Muscle of leg (tissue), 16 donors: ENCODE measurements at places on chromosomes 11 and 22. TPM values are rescaled to one million over a fixed set of nuclear protein-coding genes. Genes with fewer than 3 reads are reported as not detected.

DNA sequence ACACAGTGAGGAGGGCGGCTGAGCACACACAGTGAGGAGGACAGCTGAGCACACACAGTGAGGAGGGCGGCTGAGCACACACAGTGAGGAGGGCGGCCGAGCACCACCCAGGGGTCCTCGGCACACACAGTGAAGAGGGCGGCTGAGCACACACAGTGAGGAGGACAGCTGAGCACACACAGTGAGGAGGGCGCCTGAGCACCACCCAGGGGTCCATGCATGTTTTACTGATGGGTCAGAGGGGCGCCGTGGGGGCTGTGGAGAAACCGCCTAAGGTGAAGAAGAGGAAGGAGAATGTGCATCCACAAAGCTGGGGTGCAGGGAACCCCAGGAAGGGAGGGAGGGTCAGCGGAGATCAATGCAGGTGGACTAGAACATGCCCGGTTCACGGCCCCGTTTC, 461.8 kb downstream of the BRD1 start:
- H3K4me3 ChIP-seq = no peak overlapping the region
- DNase-seq = no peak
- no peak overlapping the region for H3K27ac ChIP-seq
- no peaks in the 10 kb centered on the region for H3K36me3 ChIP-seq

GRCh38 chr11:68016904-68017817, 7.0 kb downstream of the ALDH3B1 start:
- H3K4me3 ChIP-seq = no peak overlapping the region
- no peaks in the 10 kb centered on the region for H3K27me3 ChIP-seq
- H3K4me1 ChIP-seq = peaks cover 31% of the 10 kb centered on the region

DNA sequence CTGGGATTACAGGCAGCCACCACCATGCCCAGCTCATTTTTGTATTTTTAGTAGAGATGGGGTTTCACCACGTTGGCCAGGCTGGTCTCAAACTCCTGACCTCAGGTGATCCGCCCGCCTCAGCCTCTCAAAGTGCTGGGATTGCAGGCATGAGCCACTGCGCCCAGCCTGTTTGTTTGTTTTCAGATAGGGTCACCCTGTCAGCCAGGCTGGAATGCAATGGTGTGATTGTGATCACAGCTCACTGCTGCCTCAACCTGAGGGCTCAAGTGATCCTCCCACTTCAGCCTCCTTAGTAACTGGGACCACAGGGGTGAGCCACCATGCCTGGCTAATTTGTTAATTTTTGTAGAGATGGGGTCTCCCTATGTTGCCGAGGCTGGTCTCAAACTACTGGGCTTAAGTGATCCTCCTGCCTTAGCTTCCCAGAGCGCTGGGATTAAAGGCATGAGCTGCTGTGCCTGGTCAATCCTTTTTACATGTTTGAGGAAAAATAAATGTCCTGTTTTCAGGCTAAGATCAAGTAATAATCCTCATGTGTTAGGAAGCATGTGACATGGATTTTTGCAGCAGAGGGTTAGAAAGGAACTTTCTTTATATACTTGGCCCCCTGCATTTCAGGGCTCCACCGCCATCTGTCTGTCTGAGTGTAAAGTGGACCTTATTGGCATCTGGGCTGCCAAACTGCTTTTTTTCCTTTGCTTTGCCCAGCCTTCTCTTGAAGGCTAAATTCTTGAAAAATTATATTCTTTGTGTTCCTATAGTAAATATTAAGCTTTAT, 4.8 kb upstream of the SLC3A2 start:
- no peak for DNase-seq
- H3K4me3 ChIP-seq = no peak overlapping the region
- no peak overlapping the region for H3K27ac ChIP-seq
- H3K36me3 ChIP-seq = no peaks in the 10 kb centered on the region

The GDPD4 gene
- polyA plus RNA-seq = 0.24 TPM

DNA sequence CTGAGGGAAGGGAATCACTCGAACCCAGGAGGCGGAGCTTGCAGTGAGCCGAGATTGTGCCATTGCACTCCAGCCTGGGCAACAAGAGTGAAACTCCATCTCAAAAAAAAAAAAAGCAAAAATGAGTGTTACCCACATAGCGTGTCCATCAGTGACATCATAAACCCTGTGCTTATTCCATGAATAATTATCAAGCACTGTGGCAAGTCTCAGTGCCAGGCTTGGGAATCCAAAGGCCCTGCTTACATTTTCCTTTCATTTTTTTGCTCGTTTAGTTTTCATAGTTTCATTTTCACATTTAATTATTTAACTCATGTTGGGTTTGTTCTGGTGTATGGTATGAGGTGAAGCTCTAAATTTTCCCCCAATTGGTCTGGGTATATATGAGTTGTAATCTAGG, 46.5 kb downstream of the NEU3 start:
- no peaks in the 10 kb centered on the region for H3K36me3 ChIP-seq
- peaks cover 6% of the 10 kb centered on the region for H3K4me1 ChIP-seq
- H3K27me3 ChIP-seq = peaks cover 2% of the 10 kb centered on the region
- no peak for DNase-seq
- no peak overlapping the region for H3K27ac ChIP-seq
- H3K4me3 ChIP-seq = no peak overlapping the region

The RIMBP3B gene
- not detected for polyA plus RNA-seq

The HNRNPUL2 gene
- polyA plus RNA-seq = 67.5 TPM

DNA sequence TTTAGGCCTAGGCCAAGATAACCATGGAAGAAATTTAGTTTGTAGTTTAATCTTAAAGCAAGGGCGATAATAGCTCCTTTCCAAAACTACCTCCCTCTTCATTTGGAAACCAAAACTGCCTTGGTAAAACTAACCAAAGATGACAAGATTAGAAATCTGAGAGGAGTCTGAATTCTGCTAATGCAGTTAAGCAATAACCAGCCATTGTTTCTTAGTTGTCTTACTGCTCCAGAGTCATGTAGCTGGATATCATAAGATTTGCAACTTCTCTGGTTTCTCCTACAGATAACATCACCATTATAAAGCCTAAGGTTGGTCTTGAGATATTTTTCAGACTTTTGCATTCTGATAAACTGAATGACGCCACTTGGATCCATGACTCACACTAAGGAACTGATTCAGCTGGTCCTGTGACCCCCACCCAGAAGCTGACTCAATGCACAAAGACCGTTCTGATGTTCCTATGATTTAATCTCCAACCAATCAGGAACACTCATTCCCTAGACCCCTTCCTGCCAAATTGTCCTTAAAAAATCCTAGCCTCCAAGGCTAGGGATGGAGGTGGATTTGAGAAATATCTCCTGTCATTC, 200.8 kb downstream of the LUZP2 start:
- no peaks in the 10 kb centered on the region for H3K36me3 ChIP-seq
- H3K27me3 ChIP-seq = no peaks in the 10 kb centered on the region
- H3K4me3 ChIP-seq = no peak overlapping the region
- no peaks in the 10 kb centered on the region for H3K4me1 ChIP-seq
- no peak for DNase-seq
- no peak overlapping the region for H3K27ac ChIP-seq

The MRPL23 gene
- polyA plus RNA-seq = 67.0 TPM

DNA sequence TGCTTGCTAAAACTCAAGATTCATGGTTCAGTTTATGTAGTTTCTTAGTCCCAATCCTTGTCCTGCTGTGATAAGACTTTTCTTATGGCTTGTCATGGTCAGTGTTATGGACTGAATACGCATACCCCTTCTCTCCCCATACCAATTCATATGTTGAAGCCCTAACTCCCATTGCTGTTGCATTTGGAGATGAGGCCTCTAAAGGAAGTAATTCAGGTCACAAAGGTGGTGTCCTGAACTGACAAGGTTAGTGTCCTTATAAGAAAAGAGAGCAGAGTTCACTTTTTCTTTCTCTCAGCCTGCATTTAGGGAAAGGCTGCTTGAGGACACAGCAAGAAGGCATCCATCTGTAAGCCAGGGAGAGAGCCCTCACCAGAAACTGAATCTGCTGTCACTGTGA, 618.2 kb downstream of the LRRC4C start:
- no peak for DNase-seq
- H3K27me3 ChIP-seq = no peaks in the 10 kb centered on the region
- H3K4me1 ChIP-seq = no peaks in the 10 kb centered on the region
- no peak overlapping the region for H3K4me3 ChIP-seq
- H3K27ac ChIP-seq = no peak overlapping the region

The GPR83 gene
- polyA plus RNA-seq = 0.17 TPM

DNA sequence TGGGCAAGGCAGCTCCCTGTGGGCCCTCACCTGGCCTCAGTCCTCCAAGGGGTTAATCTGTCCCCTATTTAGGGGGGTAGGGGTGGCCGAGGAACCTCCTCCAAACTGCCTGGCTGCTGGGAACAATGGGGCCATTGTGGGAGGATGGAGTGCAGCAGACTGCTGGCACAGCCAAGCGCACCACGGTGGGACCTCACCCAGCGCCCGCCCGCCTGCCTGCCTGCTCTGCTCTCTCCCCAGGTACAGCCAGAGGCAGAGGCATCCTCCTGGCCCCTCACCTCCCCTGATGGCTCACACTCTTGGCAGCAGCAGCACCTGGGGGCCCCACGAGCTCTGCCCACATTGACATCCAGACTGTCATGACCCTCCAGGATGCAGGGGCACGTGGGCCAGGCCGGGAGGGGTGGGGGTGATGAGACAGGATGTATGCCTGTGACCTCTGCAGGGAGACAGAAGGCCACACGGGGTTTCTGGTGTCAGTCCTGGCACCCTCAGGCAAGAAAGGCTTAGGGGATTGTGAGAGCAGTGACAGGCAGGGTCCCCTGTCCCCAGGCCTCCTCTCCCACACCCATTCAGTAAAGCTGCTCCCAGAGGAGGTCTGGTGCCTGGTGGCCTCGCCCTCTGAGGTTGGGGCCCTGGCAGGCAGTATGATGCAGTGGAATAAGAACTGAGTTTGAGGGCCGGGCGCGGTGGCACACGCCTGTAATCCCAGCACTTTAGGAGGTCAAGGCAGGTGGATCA, 11.4 kb downstream of the BCL9L start:
- no peak overlapping the region for H3K4me3 ChIP-seq
- H3K27me3 ChIP-seq = no peaks in the 10 kb centered on the region
- H3K27ac ChIP-seq = peak overlapping the region; percentile 89
- peak; percentile 53 for DNase-seq
- H3K36me3 ChIP-seq = peaks cover 22% of the 10 kb centered on the region

- DNase-seq = no peak
- no peak overlapping the region for H3K4me3 ChIP-seq
- H3K27ac ChIP-seq = no peak overlapping the region
Measured at GRCh38 chr11:121328176-121328966, 35.8 kb downstream of the SC5D start.

- H3K36me3 ChIP-seq = no peaks in the 10 kb centered on the region
- H3K27ac ChIP-seq = peak overlapping the region; percentile 17
- peaks cover 3% of the 10 kb centered on the region for H3K27me3 ChIP-seq
- peak; percentile 64 for DNase-seq
Measured at GRCh38 chr11:60910281-60910687, 3.7 kb upstream of the TMEM109 start.

- no peaks in the 10 kb centered on the region for H3K36me3 ChIP-seq
- peak within 1 kb of the TSS; percentile 88 for H3K27ac ChIP-seq
- peak; percentile 97 for DNase-seq
- no peaks in the 10 kb centered on the region for H3K27me3 ChIP-seq
- peaks cover 30% of the 10 kb centered on the region for H3K4me1 ChIP-seq
Measured at GRCh38 chr11:35943713-35944502, at the start of gene LDLRAD3. LDLRAD3 (plus strand) TSS chr11:35944062; CDS start chr11:35944099, 37 bp downstream.

DNA sequence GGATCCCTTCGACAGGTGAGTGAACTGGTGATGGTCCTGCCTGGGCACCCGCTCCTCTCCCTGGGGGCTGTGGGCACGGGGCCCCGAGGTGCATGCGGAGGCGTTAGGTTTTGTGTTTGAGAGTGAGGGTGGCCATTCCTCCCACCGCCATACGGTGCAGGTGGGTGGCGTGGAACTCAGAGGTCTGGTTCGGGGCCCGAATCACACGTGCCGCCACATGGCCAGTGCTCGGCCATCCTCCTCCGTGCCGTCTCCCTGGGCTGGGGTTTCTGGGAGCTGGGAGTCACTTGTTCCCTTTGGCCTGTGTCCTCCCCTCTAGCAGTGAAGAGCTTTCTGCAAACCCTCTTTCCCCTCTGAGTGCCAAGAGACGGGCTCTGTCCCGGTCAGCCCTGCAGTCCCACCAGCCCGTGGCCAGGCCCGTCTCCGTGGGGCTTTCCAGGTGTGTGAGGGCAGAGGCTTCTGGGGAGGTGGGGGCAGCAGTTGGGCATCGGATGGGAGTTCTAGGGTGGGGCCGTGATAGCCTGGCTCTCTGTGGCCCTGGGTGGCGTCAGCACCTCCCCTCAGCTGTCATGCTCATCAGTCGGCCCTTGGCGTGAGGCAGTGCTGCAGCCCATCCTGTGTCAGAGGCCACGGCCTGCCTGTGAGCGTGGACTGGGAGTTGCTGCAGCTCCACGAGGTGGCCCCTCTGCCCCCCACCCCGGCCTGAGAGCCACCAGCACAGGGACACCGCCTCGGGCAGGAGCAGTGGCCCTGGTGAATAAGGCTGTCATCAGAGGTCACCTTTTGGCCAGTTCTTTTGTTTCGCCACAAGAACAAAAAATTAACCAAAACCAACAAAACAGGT, 10.2 kb downstream of the IRF7 start:
- H3K4me1 ChIP-seq = no peaks in the 10 kb centered on the region
- no peaks in the 10 kb centered on the region for H3K27me3 ChIP-seq
- no peak overlapping the region for H3K27ac ChIP-seq

The TEX12 gene
- 0.15 TPM for polyA plus RNA-seq

The PRR33 gene
- polyA plus RNA-seq = 0.90 TPM

The KCNK7 gene
- 0.88 TPM for polyA plus RNA-seq

DNA sequence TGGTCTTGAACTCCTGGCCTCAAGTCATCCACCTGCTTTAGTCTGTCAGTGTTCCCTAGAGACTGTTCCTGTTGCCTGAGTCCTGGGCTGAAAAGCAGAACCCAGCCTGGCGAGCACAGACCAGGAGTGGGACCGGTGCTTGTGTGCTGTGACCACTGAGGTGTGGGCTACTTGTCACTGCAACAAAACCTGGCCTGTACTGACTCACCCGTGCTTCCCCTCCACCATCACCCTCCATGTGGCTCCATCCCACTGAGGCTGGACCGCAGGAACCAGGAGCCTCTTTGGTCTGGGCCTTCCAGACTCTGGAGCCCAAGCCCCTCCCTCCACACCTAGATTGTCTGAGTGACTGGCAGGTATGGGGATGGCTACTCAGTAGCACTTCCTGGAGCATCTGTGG, 8.6 kb downstream of the MCAT start:
- H3K4me3 ChIP-seq = no peak overlapping the region
- peaks cover 61% of the 10 kb centered on the region for H3K36me3 ChIP-seq
- peaks cover 27% of the 10 kb centered on the region for H3K4me1 ChIP-seq
- no peak for DNase-seq
